Vagina (tissue), 2 donors: ENCODE measurements at places on chromosomes 13 and 19. TPM values are rescaled to one million over a fixed set of nuclear protein-coding genes. Genes with fewer than 3 reads are reported as not detected.

Gene NDUFB7
- total RNA-seq: 375 TPM

Gene PRSS57
- not detected for total RNA-seq

Gene ZBTB45
- total RNA-seq: 14.0 TPM

Gene UHRF1
- total RNA-seq: 2.0 TPM

Gene LHB
- not detected for total RNA-seq

Gene BICRA
- total RNA-seq: 5.2 TPM

Gene ATP4A
- not detected for total RNA-seq

Gene SLC7A10
- total RNA-seq: 5.4 TPM

Gene TMEM238
- total RNA-seq: 5.9 TPM

Gene ZNF568
- total RNA-seq: 4.4 TPM

Gene MYADM
- 68.3 TPM for total RNA-seq

- H3K36me3 ChIP-seq: no peaks in the 10 kb centered on the region
- DNase-seq: no peak
- no peak overlapping the region for H3K27ac ChIP-seq
- no peaks in the 10 kb centered on the region for H3K4me1 ChIP-seq
Measured at GRCh38 chr13:65456150-65456912, 1773.8 kb downstream of the PCDH9 start.

GRCh38 chr13:108594153-108594552 is 35.3 kb upstream of the MYO16 start:
- DNase-seq: no peak
- H3K27ac ChIP-seq: no peak overlapping the region
- H3K27me3 ChIP-seq: no peaks in the 10 kb centered on the region
- no peak overlapping the region for H3K4me3 ChIP-seq
- no peaks in the 10 kb centered on the region for H3K4me1 ChIP-seq

GRCh38 chr19:33622505-33622808 is 704 bp downstream of the CHST8 start:
- H3K4me1 ChIP-seq: peaks cover 17% of the 10 kb centered on the region
- H3K4me3 ChIP-seq: peak overlapping the region; percentile 42
- DNase-seq: no peak
- H3K27ac ChIP-seq: no peak overlapping the region

DNA sequence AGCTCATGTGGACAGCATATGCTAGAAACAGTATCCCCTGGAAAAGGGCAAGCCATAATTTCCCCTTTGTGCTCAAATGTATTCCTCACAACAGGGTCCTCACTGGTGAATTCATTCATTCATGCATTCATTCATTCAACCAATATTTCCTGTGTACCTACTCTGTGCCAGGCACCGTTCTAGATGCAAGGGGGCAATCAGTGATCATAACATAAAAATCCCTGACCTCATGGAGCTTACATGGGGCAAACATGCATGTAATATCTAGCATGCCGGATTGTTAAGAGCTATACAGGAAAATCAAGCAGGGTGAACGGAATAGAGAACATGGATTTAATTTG is 2.6 kb downstream of the RANBP3 start:
- no peak overlapping the region for H3K4me3 ChIP-seq
- H3K27me3 ChIP-seq: no peaks in the 10 kb centered on the region
- H3K27ac ChIP-seq: no peak overlapping the region
- DNase-seq: no peak

GRCh38 chr19:36128392-36128736 is 11.5 kb upstream of the CAPNS1 start:
- H3K4me3 ChIP-seq: peak overlapping the region; percentile 45
- H3K36me3 ChIP-seq: no peaks in the 10 kb centered on the region
- H3K4me1 ChIP-seq: peaks cover 18% of the 10 kb centered on the region
- H3K27me3 ChIP-seq: no peaks in the 10 kb centered on the region
- no peak for DNase-seq

DNA sequence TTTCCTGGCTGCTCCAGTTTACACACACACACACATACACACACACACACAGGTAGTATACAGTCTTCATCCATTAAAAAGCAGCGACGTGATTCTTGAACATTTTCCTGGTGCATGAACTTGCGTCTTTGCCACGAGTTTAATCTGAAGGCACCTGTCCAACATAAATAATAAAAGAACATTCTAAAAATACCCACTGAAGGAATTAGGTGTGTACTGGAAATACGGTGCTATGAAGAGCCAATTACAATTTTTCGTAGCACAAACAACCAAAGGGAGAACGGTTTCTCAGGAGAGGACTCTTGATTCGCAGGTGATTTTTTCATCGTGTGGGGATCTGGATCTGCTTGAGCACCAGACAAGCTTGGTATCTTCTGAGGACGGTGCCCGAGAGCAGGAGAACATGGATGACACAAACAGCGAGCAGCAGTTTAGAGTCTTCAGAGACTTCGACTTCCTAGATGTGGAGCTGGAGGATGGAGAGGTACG is 61.2 kb downstream of the ZAR1L start:
- peak overlapping the region; percentile 3 for H3K4me3 ChIP-seq
- H3K27ac ChIP-seq: peak overlapping the region; percentile 30
- no peaks in the 10 kb centered on the region for H3K4me1 ChIP-seq
- no peak for DNase-seq
- H3K27me3 ChIP-seq: no peaks in the 10 kb centered on the region

- no peak overlapping the region for H3K4me3 ChIP-seq
- H3K27me3 ChIP-seq: no peaks in the 10 kb centered on the region
- no peaks in the 10 kb centered on the region for H3K4me1 ChIP-seq
- H3K27ac ChIP-seq: no peak overlapping the region
- DNase-seq: no peak
Measured at GRCh38 chr13:103213152-103213551, 146.9 kb upstream of the SLC10A2 start.

- H3K4me1 ChIP-seq: peaks cover 12% of the 10 kb centered on the region
- no peak overlapping the region for H3K27ac ChIP-seq
- H3K4me3 ChIP-seq: no peak overlapping the region
Measured at GRCh38 chr19:42316223-42317211, 3.4 kb downstream of the TMEM145 start.

DNA sequence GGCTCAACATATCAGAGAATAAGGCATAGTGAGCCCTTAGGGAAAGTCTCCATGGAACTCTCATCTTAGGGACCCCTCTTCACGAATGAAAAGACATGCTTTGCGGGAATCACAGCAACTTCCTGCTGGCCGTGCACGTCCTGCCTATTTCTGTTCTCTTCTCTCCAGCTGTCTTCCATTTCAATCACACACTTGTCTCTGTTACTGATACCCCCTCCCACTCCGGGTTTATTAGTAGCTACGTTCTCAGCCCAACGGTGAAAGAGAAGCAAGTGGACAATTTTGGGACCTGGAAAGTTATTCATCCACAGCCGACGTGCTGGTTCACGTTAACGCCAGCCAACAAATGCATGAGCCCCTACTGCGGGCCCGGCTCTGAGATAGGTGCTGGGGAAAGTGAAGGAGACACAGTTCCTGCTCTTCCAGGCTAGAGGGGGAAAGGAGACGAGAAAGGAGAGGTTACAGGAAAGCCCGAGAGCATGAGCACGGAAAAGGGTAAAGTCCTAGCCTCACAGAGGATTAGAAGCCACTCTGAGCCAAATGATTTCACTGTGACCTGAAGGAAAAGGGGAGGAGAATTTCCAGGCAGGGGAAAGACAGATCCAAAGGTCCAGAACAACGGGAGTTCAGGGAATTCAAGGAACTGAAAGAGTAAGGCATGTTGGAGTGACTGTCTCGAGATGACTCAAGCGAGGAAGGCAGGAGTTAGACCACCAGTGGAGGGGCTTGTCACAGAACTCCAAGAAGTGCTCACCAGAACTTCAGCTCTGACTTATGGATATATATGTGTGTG is 81.8 kb upstream of the CLDN10 start:
- no peak overlapping the region for H3K27ac ChIP-seq
- DNase-seq: no peak
- H3K4me1 ChIP-seq: no peaks in the 10 kb centered on the region
- no peaks in the 10 kb centered on the region for H3K27me3 ChIP-seq
- no peak overlapping the region for H3K4me3 ChIP-seq
- H3K36me3 ChIP-seq: no peaks in the 10 kb centered on the region

DNA sequence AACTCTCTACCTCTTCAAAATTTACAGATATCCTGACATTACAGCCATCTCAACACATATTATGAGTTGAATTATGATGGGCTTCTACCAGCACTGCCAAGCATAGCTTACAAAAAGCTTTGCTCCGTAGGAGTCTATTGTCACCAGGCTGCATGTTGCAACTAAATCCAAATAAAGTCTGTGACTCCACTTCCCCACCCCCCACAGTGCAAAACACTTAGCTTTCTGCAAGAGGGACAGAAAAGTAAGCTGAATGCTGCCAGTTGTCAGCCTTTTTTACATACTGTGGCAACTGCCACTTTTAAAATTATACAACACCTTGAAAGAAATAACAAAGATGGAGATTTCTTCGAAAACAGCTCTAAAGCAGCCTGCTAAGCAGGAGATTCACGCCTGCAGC is 189.1 kb downstream of the FGF14 start:
- no peak overlapping the region for H3K4me3 ChIP-seq
- DNase-seq: no peak
- H3K36me3 ChIP-seq: no peaks in the 10 kb centered on the region
- no peaks in the 10 kb centered on the region for H3K4me1 ChIP-seq
- H3K27ac ChIP-seq: no peak overlapping the region

- no peaks in the 10 kb centered on the region for H3K36me3 ChIP-seq
- H3K27me3 ChIP-seq: no peaks in the 10 kb centered on the region
- no peak overlapping the region for H3K27ac ChIP-seq
- DNase-seq: no peak
- H3K4me1 ChIP-seq: peaks cover 5% of the 10 kb centered on the region
Measured at GRCh38 chr19:40358773-40359172, 10.3 kb downstream of the PLD3 start.

DNA sequence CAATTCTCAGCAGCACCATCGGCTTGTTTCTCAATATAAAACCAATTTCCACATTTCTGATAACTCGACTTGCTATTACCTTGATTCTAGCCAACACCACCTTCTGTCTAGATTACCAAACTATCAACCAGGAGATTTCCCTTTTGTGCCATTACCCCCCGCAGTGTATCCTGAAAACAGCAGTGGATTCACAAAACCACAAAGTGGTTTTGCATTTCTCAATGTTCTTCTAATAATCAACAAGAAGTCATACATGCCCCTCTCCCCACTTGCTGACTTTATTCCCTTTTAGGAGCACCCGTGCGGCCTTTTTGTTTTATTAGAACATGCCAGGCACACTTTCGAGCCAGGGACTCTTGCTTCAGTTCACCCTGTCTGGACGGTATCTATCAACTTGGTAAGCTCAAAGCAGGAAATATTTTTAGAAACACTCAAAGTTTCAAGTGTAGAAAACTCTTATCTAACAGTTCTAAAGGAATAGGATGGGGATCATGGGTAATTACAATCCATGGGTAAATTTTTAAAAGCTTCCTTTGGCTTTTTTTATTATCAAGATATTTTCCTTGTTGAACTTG is 967.4 kb downstream of the EFNB2 start:
- no peaks in the 10 kb centered on the region for H3K27me3 ChIP-seq
- H3K4me3 ChIP-seq: no peak overlapping the region
- H3K36me3 ChIP-seq: no peaks in the 10 kb centered on the region
- no peak for DNase-seq
- H3K27ac ChIP-seq: no peak overlapping the region
- H3K4me1 ChIP-seq: no peaks in the 10 kb centered on the region

DNA sequence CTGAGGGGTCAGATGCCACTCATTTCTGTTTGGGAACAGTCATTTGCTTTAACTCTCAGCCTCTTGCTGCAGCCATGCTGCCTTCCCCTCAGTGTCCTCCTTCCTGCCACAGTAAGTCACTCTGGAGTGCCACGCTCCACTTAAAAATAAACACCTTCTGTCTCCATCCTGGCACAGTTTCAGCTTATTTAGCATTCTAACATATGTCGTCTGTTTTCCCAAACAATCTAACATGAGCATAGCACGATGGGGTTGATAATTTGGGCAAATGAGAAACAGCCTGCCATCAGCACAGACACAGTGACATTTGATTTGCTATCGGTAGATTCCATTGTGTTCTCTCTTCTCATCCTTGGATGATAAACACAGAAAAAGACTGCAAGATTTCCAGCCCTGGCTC is 768.6 kb downstream of the UQCRFS1 start:
- no peak for DNase-seq
- no peaks in the 10 kb centered on the region for H3K27me3 ChIP-seq
- H3K27ac ChIP-seq: no peak overlapping the region
- H3K4me1 ChIP-seq: no peaks in the 10 kb centered on the region

GRCh38 chr13:100633461-100633860 is 41.1 kb downstream of the TMTC4 start:
- no peak overlapping the region for H3K27ac ChIP-seq
- no peaks in the 10 kb centered on the region for H3K27me3 ChIP-seq
- no peaks in the 10 kb centered on the region for H3K36me3 ChIP-seq

GRCh38 chr19:10923260-10924112 is 5.0 kb downstream of the YIPF2 start:
- no peaks in the 10 kb centered on the region for H3K27me3 ChIP-seq
- H3K4me3 ChIP-seq: no peak overlapping the region
- no peak overlapping the region for H3K27ac ChIP-seq
- peaks cover 15% of the 10 kb centered on the region for H3K4me1 ChIP-seq
- DNase-seq: no peak

DNA sequence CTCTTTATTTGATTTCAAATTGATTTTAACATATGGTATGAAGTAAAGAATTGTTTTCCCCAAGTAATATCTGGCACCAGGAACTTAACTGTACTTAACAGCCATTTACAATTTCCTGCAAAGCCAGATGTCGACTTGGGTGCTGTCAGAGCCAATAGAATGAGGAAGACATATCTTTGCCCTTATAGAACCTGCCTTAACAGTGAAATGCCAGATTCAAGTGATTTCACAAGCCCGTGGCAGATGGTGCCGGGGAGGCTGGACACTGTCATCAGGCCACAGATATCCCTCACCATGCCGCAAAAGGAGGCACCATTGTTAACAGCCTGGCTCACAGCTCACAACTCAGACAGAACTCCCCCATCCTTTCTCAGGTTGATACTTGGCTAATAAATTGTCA is 48.7 kb downstream of the ESD start:
- no peak overlapping the region for H3K27ac ChIP-seq
- no peak overlapping the region for H3K4me3 ChIP-seq
- no peaks in the 10 kb centered on the region for H3K27me3 ChIP-seq
- DNase-seq: no peak
